ENCODE measurements at places on chromosomes 4 and X.

- DNase-seq: no peak
- H3K4me3 ChIP-seq: no peak overlapping the region
- H3K4me1 ChIP-seq: no peaks in the 10 kb centered on the region
- H3K27me3 ChIP-seq: no peaks in the 10 kb centered on the region
- H3K36me3 ChIP-seq: no peaks in the 10 kb centered on the region
Observed at GRCh38 chr4:165343353-165344191, 16.1 kb downstream of the MSMO1 start.

DNA sequence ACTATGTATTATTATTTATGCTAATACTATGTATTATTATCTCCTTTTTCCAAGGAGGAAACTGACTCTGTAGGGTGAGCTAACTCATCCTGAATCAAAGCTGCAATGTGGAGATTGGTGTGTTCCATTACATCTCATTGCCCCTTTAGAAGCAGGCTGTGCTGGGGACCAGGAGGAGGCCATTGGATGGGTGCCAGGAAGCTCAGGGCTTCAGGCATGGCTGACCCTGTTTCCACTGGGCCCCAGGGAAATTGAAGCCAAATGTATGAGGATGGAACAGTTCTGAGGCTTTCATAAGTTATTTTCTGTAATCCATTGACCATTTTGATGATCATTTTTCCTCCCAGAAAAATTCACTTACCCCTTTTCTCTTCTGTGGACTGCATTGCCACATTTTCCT lies 418.8 kb upstream of the ZFP42 start:
- H3K4me3 ChIP-seq: no peak overlapping the region
- DNase-seq: no peak
- no peak overlapping the region for H3K27ac ChIP-seq
- no peaks in the 10 kb centered on the region for H3K36me3 ChIP-seq

- no peak overlapping the region for H3K4me3 ChIP-seq
- peaks cover 40% of the 10 kb centered on the region for H3K4me1 ChIP-seq
- DNase-seq: no peak
- H3K27ac ChIP-seq: no peak overlapping the region
- H3K36me3 ChIP-seq: peaks cover 37% of the 10 kb centered on the region
Observed at GRCh38 chrX:19347916-19348315, 4.2 kb downstream of the PDHA1 start.

DNA sequence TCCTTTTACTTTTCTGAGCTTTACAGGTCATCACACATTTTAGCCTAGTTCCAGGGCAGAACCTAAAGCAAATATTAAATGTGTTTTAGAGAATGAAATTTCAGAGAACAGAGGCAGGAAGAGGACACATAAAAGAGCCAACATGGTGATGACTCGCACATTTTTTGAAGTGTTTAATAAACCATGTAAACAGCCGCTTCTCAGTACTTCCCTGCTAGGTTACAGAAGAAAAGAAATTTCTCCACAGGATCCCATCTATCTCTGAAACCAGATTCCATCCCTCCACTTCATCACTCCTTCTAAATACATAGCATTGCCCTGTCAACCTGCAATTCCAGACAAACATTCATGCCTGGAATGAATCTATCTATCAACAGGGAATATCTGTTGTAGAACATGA lies 949.5 kb upstream of the PCDH7 start:
- no peaks in the 10 kb centered on the region for H3K36me3 ChIP-seq
- no peaks in the 10 kb centered on the region for H3K27me3 ChIP-seq
- H3K27ac ChIP-seq: no peak overlapping the region
- no peak for DNase-seq
- no peak overlapping the region for H3K4me3 ChIP-seq

- H3K4me3 ChIP-seq: no peak overlapping the region
- no peaks in the 10 kb centered on the region for H3K4me1 ChIP-seq
- no peaks in the 10 kb centered on the region for H3K36me3 ChIP-seq
- no peak overlapping the region for H3K27ac ChIP-seq
- no peaks in the 10 kb centered on the region for H3K27me3 ChIP-seq
Observed at GRCh38 chrX:131650637-131651410, 107.0 kb downstream of the OR13H1 start.

DNA sequence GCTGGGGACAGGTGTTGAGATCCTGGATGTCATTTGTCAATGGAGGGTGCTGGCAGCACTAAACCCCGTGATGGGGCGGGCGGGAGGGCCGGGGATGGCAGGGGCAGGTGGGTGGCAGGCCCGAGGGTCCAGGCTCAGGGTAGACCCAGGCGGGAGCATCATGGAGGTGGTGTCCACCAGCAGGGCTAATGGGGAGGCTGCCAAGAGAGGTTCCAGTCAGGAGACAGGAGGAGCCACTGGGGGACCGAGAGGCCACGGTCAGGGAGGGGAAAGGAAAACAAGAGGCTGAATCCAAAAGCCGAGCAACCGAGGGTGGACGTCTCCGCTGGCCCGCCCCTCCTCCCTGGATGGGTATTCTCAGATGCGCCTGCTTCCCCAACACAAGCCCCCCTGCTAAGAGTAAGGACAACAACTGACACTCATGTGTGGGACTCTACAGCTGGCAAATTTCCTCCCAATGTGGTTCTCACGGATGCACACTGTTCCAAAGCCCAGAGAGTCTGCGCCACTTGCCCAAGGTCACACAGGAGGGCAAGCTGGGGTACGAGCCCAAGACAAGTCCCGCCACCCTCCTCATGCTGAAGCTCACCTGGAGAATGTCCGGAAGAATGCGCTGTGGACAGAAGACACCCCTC lies 132.0 kb downstream of the CPZ start:
- no peaks in the 10 kb centered on the region for H3K4me1 ChIP-seq
- H3K4me3 ChIP-seq: no peak overlapping the region
- H3K27me3 ChIP-seq: peaks cover 15% of the 10 kb centered on the region
- no peak overlapping the region for H3K27ac ChIP-seq

DNA sequence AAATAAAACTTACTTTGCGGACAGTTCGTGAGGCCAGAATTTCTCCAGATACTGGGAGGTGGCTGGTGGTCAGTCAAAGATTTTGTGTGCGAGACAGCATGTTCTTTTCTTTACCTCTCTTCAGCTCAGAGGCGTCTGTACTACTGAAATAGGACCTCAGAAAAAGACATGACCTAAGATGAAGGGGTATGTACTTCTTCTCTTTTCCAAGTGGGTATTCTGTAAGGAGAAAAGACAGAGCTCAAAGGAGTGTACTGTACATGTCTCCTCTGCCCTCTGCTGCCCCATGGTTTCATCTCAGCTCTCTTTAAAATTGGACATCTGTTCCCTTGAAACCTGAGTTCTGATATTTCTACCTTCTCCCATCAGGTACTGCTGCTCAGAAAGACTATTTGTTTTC lies 38.1 kb downstream of the SEPTIN11 start:
- no peak for DNase-seq
- no peak overlapping the region for H3K27ac ChIP-seq
- H3K4me1 ChIP-seq: peaks cover 55% of the 10 kb centered on the region
- no peak overlapping the region for H3K4me3 ChIP-seq

GRCh38 chr4:40178672-40179071 lies 18.2 kb upstream of the RHOH start:
- no peak for DNase-seq
- no peaks in the 10 kb centered on the region for H3K36me3 ChIP-seq
- no peak overlapping the region for H3K4me3 ChIP-seq

DNA sequence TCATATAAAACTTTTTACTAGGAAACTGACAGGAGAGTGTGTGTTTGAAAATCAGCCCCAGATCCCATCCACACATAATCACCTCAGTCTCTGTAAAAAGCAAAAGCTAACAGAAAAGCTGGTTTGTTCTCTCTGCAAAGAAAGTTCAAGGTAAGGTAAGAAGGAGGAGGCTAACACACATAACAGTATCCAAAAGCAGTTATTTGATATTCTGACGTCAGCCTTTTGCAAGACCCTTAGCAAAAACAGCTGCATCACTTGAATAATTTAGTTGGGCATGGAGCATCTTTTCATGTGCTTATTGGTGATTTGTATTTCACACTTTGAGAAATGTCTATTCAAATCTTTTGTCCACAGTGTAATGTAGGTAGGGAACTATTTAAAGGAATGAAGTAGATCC lies 5.5 kb downstream of the TCEAL9 start:
- no peaks in the 10 kb centered on the region for H3K27me3 ChIP-seq
- no peak overlapping the region for H3K27ac ChIP-seq
- no peak for DNase-seq
- H3K36me3 ChIP-seq: no peaks in the 10 kb centered on the region
- H3K4me1 ChIP-seq: peaks cover 3% of the 10 kb centered on the region

GRCh38 chr4:143183513-143184216 lies 1.1 kb upstream of the USP38 start:
- H3K4me1 ChIP-seq: peaks cover 6% of the 10 kb centered on the region
- no peaks in the 10 kb centered on the region for H3K36me3 ChIP-seq
- DNase-seq: no peak
- H3K27ac ChIP-seq: peak overlapping the region; percentile 85

GRCh38 chr4:156942991-156943390 lies 28.6 kb downstream of the PDGFC start:
- no peaks in the 10 kb centered on the region for H3K36me3 ChIP-seq
- no peak overlapping the region for H3K4me3 ChIP-seq
- no peak for DNase-seq
- no peaks in the 10 kb centered on the region for H3K4me1 ChIP-seq
- no peaks in the 10 kb centered on the region for H3K27me3 ChIP-seq

Measured in T-cell (primary cell).